ENCODE measurements at places on chromosomes 5 and 9.

DNA sequence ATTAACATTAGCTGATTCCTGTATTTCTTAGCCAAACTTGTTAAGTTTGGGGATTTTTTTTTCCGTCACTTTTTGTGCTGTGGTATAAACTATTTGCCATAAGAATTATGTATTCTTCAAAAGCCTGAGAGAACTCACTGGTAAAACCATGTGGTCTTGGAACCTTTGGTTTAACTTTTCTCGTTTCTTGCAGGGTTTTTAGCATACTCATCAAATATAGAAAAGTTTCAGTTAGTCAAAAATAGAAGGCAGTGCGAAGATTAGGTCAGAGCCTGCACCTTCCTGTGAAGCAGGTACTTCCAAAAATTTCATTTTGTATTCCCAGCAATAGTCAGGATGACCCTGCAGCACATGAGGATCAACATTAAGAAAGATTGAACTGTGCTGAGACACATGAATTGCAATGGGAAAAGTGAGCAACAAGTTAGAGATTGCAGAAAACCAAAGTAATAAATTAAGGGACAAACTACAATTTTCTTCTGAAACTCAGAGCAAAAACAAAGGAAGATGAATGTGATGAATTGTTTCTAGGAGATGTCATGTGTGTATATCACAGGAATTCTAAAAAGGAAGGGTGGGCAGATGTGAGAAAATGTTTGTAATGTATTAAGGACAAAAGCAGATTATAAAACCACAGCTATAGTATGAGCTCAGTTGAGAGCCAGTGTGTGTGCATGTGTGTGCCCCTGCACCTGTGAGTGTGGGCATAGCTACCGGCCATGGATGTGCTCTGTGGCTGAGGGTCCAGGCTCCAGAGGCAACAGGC, 102.2 kb downstream of the ANGPTL2 start:
- no peak for DNase-seq

GRCh38 chr9:108645520-108645919, 210.3 kb downstream of the ACTL7B start:
- DNase-seq: peak; percentile 34

DNA sequence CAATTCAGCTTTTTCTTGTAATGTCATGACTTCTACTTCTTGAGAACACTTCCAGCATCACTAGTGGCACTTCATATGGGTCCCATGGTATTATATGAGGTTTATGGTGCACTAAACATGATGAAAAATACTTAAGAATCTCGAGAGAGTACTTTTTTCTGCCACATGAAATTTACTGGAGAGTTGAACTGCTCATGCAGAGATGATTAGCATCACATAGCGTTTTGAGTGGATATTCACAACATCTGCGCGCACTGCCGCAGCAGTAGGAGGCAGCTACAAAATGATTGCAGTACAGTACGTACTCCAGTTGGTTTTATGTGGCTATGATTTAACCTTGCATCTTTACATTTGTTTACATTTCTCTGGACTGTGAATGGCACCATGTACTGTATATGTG, 14.7 kb downstream of the RAD1 start:
- no peak for DNase-seq

GRCh38 chr5:77843570-77844372, 67.6 kb upstream of the TBCA start:
- DNase-seq: no peak

- no peak for DNase-seq
These were observed 35.5 kb downstream of the OLFML2A start for GRCh38 chr9:124812441-124812876.

GRCh38 chr5:38117784-38118479, 140.4 kb upstream of the EGFLAM start:
- no peak for DNase-seq

- DNase-seq: no peak
These were observed 115.3 kb upstream of the MSX2 start for GRCh38 chr5:174609116-174609515.

DNA sequence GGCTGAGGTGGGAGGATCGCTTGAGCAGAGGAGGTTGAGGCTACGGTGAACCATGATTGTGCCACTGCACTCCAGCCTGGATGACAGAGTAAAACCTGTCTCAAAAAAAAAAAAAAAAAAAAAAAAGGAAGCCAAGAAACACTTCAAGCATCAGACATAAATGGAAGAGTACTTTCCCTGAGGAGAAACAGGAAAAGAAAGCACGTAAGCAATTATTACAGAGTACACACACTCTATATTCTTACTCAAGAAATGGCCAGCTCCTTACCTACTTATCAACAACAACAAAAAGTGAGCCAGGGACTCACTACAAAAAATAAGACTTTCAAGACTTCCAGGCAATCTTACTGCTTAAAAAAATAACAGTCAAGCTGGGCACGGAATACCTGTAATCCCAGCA, 21.8 kb downstream of the ZFR start:
- no peak for DNase-seq

GRCh38 chr5:40514976-40515375, 164.7 kb upstream of the PTGER4 start:
- no peak for DNase-seq

- no peak for DNase-seq
These were observed 416.4 kb downstream of the CSNK1G3 start for GRCh38 chr5:123928401-123928800.

DNA sequence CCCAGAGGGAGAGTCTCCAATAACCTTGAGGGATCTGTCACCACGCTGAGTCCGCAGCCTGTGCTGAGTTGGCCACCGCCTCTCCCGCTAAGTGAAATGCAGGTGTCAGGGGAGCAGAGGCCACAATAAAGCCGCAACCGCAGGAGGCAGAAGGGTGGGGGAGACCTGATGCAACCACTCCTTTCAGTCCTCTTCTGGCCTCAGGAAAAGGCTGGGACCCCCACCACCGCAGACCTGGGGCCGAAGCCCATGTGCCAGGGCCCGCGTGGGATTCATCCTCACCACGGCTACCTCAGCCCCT, 576 bp downstream of the MAP1B start:
- DNase-seq: peak; percentile 36

DNA sequence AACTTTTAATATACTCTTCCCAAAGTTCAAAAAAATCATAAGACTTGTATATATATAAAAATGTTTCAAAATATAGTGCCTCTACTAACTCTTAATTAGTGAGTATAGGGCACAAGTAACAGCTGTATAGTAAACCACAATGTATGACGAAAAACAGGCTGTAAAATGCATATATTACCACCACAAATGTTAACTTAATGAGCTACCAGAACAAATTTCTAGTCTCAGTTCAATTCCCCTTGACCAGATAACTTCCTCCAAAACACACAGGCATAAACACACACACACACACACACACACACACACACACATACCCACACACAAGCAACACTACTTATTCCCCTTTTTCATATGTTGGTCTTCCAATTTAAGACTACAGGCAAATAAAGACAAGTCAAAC, 78.8 kb downstream of the FBXL17 start:
- DNase-seq: peak; percentile 1

GRCh38 chr5:106825374-106825773, 845.4 kb downstream of the EFNA5 start:
- no peak for DNase-seq

- peak; percentile 23 for DNase-seq
These were observed 29.9 kb upstream of the HMHB1 start for GRCh38 chr5:143781993-143782520.

- no peak for DNase-seq
These were observed 72.3 kb downstream of the SHC3 start for GRCh38 chr9:89106224-89106851.

GRCh38 chr5:100409660-100410151, 125.5 kb upstream of the FAM174A start:
- no peak for DNase-seq

DNA sequence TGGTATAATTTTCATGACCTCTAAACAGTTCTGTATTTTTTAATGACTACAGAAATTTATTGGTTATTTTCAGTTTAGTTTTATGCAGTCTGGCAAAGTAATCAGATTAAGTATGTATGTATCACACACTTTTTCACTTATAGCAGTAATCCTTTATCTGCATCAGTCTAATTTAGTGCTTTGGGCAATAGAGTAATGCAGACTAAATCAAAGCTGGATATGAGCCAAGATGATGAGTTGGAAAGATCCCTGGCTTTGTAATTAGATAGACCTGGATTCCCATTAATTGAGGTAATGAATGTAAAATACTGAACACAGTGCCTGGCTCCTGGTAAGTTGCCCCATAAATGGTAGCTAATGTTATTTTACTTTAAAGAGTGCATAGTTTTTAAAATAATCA, 215.4 kb upstream of the TLX3 start:
- no peak for DNase-seq

DNA sequence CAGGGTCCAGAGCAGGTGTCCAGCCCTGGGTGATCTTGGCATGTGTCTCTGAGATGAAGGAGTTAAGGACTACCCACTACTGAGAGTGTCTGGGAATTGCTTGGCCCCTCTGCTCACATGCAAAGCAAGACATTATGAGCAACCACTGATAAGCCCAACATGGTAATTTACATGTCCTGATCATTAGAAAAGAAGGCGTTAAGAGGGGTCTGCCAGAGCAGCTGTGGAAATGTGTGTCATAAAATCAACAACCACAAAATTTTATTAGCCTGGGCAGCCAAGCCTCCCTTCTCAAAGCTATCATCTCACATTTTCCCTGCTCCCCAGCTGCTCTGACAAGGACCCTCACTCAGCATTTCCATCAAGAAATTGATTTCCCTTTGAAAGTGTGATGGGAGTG, 351.0 kb downstream of the SPOCK1 start:
- DNase-seq: no peak

GRCh38 chr5:82735160-82735789, 341.9 kb downstream of the TMEM167A start:
- DNase-seq: no peak

DNA sequence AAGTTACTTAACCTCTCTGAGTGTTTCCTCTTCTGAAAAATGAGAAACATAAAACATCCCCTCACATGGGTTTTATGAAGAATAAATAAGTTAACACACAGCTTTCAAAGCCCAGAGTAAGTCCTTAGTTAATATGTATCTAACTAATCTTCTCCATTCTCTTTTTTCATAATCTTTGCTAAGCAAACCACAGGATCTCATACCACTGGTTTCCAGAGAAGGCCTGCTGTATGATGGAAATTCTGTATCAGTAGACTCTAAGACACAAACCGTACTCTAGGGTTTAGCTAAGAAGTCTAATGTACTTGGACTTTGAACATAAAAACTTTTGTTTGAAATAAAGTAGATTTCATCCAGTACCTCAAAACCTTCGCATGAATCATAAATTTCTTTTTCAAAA, 307.9 kb downstream of the SPOCK1 start:
- DNase-seq: no peak

GRCh38 chr5:151318850-151319732, 15.5 kb upstream of the SLC36A3 start:
- peak; percentile 10 for DNase-seq

DNA sequence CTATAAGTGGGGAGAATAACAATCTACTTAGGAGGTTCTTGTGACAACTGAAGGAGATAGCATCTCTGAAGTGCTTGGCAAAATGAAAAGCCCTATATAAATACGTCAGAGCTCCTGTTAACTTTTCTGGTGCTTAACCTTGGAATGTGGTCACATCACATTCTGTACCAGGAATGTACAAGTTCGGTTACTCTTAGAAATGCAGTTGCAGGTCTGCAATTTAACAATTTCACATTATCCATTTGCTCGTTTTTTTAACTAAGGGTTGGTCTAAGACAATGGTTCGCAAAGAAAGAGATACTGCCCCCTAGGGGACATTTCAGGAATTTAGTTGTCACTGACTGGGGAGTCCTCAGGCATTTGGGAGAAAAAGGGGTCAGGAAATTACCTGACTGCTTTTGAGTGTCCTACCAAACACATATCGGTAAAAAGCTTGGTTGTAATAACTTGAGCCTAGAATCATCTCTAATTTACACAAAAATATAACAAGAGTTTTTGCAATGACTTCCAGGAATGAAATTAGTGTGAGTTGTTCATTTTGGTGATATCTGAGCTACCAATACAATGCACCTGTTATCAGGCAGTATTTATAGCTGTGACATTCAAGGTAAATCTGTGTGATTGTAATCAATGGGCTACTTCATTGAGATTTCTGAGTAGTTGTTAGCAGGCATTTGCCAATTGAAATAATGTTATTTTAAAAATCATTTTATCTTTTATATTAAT, 5.4 kb upstream of the HBEGF start:
- peak; percentile 64 for DNase-seq

- DNase-seq: peak; percentile 89
These were observed 29.8 kb downstream of the UGCG start for GRCh38 chr9:111926421-111926875.

- no peak for DNase-seq
These were observed 54.1 kb downstream of the GNG10 start for GRCh38 chr9:111715471-111715870.

DNA sequence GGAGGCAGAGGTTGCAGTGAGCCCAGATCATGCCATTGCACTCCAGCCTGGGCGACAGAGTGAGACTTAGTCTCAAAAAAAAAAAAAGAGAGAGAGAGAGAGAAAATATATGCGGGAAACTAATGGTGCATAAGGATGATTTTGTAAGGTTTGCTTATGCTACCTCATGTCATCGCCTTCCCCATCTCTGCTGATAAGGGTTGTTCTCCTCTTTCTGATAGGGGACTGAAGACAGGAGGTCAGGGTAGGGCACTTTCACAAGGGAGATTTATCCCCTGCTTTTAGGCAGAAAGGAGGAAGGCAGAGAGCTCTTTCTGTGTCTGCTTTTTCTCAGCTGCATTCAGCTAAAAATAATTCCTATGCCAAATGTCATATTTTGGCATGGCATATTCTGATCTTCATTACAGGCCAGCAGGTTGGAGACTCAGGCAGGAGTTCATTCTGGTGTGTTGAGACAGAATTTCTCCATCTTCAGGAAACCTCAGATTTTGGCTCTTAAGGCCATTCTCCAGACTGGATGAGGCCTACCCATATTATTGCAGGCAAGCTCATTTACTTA, 220.2 kb downstream of the AUH start:
- no peak for DNase-seq

DNA sequence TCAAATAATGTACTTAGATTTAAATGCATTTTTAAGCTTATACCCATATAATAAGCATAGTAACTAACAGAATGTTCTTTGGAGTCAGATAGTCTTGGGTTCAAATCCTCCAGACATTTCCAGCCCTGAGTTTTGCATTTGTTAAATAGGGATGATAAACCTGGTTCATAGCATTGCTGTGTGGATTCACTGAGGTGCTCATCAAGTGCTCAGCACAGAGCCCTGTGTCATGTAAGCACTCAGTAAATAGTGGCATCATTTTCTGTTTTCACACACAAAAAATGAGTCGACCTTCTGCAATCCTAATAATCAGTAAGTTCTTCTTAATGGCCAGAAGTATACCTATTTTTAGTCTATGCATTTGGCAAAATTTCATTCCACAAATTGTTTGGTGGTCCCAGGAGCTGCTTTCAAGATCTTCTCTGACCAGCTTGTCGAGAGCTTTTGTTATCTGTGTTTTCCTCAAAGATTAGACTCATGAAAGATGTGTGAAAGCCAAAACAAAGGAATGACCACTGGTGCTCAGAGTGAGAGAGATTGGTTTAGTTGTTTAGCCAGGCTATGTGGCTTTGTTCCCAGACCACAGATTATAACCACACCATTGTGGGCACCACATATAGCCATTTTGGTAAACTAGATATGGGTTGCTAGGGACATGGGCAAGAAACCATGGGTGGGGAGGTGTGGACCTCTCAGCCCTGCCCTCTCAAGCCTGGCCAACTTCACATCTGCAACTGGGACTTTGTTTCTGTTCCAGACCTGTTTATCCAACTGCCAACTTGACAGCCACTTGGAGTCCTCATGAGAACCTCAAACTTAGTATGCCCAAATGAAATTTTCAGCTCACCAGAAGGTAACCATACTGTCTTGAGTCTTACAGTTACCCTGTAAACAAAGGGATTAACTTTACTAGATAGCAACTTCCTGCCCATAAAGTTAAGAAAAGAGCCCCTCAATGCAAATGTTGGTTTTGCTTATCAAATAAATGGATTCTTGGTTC, 45.0 kb downstream of the DOCK8 start:
- DNase-seq: no peak
